ENCODE measurements at places on chromosomes 7 and 10.

DNA sequence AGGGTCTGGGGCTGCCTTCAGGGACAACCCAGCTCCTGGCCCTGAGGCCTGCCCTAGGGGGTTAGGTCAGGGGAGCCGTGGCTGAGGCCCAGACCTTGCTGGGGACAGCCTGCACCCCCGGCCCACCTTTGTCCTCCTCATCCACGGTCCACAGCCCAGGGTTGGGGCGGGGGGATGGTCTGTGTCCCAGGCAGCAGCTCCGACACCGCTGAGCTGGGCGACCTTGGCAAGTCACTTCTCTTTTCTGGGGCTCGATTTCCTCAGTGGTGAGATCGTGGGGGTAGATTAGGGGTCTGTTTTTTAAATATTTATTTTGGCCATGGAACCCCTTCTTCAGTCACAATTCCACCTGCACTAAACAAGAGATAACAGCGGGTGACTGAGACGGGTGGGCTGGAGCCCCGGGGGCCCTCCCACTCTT lies 30.9 kb downstream of the DNAJB12 start:
- no peak for DNase-seq

DNA sequence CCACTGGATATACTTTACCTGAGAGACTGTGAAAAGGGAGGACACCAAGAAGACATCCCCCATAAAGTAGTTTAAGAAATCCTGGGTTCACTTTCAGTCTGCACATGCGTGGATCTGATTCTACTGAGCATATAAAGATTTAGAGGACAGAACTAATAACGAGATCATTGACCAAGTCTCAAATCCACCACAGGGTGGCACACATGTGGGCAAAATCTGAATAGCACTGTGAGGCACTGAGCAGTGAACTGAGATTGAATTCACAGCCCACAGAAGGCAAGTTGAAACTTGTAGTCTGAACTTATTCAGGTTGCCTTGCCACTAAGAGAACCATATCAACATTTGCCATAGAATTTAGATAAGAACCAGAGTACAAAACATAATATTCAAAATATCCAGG lies 818.6 kb downstream of the GRID1 start:
- peak; percentile 68 for DNase-seq

GRCh38 chr7:46664453-46664852 lies 743.4 kb upstream of the IGFBP3 start:
- DNase-seq: peak; percentile 27

DNA sequence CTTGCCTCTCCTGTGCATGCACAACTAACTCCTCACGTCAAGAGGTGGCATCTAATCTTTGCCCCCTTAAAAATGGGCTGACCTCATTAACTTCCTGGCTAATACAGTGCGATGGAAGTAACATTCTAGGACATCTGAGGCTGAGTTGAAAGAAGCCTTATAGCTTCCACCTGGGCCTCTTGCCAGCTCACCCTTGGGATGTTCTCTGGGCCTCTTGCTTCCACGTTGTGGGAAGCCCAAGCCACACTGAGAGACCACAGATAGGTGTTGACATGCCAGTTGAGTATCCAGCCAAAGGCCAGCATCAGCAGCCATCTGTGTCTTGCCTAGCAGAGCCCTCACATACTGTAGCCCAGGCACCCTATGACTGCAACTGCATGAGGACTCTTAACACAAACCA lies 60.8 kb upstream of the GDF10 start:
- DNase-seq: no peak

GRCh38 chr10:78754269-78755062 lies 314.3 kb upstream of the ZMIZ1 start:
- no peak for DNase-seq

DNA sequence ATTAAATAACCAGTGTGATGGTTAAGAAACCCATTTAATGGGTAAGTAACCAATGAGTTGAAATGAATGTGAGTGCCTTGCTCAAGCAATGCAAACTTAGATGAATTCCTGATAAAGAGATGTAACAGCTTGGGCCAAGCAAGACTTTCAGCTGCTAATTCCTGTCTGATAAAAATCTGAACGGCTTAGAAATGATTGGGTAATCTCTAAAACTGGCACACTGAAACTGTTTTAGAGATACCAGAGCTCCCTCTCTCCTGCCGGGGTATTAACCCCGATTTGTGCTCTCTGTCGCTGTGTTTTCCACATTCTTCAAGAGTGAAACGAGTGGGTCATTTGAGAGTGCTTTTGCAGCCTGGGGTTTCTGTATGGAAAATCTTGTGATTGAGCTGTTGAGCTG lies 534.9 kb upstream of the GALNT17 start:
- no peak for DNase-seq

- DNase-seq: peak; percentile 4
These were observed 31.3 kb upstream of the GALNT11 start for GRCh38 chr7:151993977-151994676.

DNA sequence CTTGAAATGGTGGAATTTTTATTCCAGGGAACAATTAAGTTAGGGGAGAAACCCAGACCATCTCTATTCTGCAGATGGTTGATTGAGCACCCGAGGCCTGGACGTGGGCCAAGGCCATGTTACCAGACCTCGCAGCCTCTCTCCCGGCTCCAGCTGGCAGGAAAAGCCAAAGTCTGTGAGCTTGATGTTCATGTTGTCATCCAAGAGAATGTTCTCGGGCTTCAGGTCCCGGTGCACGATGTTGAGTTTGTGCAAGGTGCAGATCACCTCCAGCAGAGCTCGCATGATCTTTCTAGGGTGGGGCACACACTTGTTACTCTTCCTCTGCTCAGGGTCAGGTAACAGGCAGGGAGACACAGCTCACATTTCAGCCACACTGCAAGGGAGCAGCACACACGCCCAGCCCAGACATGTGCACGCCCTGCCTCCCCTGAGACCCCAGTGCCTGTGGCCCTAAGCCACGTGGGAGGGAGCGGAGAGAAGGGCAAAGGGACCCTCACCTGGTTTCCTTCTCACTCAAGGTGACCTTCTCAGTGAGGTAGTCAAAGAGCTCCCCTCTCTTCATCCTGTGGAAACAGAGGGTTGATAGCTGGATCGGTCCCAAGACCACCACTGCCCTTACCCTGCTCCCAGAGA lies 9.5 kb downstream of the PHKG1 start:
- DNase-seq: no peak

- DNase-seq: no peak
These were observed 575.0 kb downstream of the XPNPEP1 start for GRCh38 chr10:109348324-109348723.

DNA sequence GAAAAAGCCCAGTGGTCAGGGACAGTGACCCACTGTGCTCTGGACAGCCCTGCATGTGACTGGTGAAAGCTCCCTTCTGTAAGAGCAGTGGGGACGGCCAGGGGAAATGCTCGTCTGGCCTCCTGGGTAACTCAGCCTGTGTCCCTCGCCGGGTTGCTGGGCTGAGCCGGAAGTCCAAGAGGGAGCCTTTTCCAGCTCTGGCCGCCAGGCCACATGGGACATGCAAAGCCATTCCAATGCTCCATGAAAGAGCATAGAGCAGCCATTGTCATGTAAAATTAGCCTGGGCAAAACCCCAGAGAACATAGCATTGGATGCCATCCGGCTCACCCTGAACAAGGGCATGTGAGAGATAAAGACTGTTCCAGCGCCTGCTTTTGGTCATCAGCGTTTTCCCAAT lies 64.9 kb upstream of the ADRB1 start:
- DNase-seq: no peak

GRCh38 chr7:158860394-158860793 lies 4.0 kb downstream of the DYNC2I1 start:
- no peak for DNase-seq

- DNase-seq: no peak
These were observed 60.1 kb upstream of the CARD11 start for GRCh38 chr7:3103614-3104398.

- DNase-seq: no peak
These were observed 136.4 kb downstream of the CDC14C start for GRCh38 chr7:49060743-49061142.

DNA sequence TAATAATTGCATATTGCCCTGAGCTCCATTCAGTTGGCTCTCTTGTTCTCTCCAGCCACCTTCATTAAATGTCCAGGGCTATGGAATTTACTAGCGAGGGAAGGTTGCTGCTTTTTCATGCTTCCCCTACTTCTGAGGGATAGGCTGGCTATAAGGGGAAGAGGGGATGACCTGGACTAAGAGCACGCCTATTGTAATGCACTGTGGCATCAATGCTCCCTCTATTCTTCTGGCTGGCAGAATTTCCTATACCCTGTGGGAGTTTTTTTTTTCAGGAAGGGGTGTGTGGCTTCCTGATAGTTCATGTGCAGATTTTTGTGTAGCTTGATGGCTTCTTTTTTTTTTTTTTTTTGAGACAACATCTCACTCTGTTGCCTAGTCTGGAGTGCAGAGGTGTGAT lies 155.8 kb downstream of the SND1 start:
- DNase-seq: no peak

DNA sequence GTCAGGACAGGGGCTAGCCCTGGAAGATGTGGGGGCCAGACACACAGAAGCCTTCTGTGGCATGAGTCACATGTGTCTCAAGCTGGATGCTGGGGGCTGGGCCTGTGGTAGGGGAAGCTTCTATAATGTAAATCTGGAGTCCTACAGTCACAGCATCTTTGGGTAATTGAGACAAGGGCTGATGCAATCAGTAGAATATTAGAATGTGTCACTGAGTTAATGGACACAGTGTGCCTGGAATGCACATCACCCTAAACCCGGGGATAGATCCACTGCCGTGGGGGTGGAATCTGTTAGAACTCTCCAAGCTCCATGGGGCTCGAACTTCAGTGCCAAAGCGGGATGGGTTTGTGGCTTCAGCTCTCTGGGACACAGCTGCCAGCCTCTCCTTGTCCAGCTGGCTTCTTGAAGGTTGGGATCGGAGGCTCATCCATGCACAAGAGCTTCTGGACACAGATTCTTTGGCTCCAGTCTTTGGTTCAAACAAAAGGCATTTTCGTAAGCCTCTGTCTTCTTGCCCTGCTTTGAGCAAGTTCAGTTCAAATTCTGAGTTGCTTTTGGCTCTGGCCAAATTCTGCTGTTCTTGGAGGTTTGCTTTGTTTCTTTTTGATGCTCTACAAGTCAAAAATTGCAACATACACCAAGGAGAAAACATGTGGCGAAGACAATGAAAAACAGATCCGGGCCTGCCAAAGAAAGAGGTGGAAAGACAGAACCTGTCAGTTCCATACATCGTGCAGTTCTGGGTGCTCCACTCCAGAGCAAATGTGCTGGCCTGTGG lies 194.8 kb upstream of the ZNF32 start:
- no peak for DNase-seq

DNA sequence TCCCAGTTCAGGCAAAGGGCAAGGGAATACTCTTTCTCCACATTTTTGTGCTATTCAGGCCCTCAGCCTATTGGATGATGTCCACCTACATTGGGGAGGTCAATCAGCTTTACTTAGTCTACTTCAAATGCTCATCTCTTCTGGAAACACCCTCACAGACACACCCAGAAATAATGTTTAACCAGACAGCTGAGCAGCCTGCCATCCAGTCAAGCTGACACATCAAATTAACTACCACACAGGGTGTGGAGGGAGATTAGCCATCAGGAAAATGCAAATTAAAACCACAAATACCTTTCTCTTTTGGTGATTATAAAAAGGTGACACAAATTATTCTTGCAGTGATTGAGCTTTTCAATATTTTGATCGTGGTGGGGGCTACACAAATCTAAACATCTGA lies 74.7 kb upstream of the FZD8 start:
- DNase-seq: no peak

DNA sequence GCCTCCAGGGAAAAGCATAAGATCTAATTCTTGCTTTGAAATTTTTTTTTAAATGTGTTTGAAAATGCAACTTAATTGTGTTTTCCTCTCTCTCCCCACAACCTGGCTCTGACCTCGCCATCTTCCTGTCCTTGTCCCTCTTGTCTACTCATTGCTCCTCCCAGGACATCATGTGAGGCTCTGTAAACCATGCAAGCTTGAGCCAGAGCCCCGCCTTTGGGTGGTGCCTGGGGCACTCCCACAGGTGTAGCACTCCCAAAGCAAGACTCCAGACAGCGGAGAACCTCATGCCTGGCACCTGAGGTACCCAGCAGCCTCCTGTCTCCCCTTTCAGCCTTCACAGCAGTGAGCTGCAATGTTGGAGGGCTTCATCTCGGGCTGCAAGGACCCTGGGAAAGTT lies 9.8 kb upstream of the CDHR1 start:
- no peak for DNase-seq

GRCh38 chr7:19378345-19378714 lies 233.1 kb upstream of the FERD3L start:
- DNase-seq: no peak

GRCh38 chr7:155701972-155702544 lies 57.6 kb downstream of the RBM33 start:
- DNase-seq: no peak

DNA sequence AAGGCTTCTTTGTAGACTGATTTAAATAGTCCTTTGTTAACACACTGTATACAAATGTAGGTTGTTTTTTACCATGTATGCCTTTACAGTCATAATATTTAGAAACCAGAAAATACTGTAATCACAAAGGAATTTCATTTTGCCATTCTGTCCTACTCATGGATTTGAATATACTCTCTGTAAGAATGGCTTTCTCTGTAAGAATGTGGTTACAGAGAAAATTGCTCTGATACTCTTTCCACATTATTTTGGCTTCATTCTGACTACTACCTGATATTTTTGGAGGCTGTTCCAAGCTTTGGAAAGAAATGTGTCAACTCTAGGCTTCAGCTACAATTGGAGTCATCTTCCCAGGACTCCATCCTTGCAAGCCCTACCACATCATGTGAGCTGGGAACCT lies 23.5 kb downstream of the CH25H start:
- no peak for DNase-seq

DNA sequence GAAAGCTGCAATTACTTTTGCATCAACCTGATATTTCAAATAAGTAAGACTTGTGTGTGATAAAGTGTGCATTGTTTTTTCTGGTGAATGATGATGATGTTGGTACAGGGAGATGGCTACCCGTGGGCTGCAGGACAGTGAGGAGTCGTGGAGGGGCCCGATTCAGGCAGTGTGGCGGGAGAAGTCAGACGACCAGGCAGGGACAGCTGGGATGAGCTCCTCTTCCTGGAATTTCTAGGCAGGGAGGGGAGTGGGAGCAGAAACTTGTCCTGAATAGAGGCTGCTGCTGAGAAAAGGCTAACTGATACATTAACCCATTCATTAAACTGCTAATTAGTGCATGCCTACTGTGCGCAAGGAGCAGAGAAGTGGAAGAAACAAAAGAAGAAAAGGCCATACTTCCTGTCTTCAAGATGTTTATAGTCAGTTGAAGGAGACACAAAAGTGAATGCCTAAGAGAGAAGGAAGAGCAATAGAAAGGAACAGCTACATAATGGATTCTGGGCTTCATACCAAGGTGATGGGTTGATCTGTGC lies 9.3 kb upstream of the GATAD1 start:
- no peak for DNase-seq

- DNase-seq: peak; percentile 63
These were observed 8.1 kb upstream of the RABGEF1 start for GRCh38 chr7:66732439-66732838.

GRCh38 chr7:42234736-42235135 lies 2.3 kb downstream of the GLI3 start:
- DNase-seq: no peak

DNA sequence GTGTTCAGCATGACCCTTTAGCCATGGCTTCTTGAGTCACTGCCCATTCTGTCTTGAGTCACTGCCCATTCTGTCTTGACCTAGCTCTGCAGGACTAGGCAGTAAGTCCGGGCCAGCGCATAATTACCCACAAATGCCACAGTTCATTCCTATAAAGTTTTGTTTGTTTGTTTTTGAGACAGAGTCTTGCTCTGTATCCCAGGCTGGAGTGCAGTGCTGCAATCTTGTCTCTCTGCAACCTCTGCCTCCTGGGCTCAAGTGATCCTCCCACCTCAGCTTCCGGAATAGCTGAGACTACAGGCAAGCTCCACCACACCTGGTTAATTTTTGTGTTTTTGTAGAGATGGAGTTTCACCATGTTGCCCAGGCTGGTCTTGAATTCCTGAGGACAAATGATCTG lies 32.7 kb upstream of the TARP start:
- no peak for DNase-seq

All from GM12865 (cell line).